ENCODE measurements at places on chromosomes 5 and 9. TPM values are rescaled to one million over a fixed set of nuclear protein-coding genes. Genes with fewer than 3 reads are reported as not detected.
A peak's percentile ranks its signal among the peaks of the same experiment; 100 is the strongest.

GLRA1 gene
- not detected for total RNA-seq

- no peak overlapping the region for H3K4me3 ChIP-seq
- DNase-seq: no peak
- peaks cover 15% of the 10 kb centered on the region for H3K4me1 ChIP-seq
- no peaks in the 10 kb centered on the region for H3K36me3 ChIP-seq
Observed at GRCh38 chr5:136677217-136677616, 311.9 kb upstream of the TRPC7 start.

GRCh38 chr9:115877852-115878438, 275.6 kb upstream of the PAPPA start:
- no peaks in the 10 kb centered on the region for H3K27me3 ChIP-seq
- H3K27ac ChIP-seq: no peak overlapping the region
- H3K36me3 ChIP-seq: no peaks in the 10 kb centered on the region
- H3K4me3 ChIP-seq: no peak overlapping the region

BARHL1 gene
- not detected for total RNA-seq

CDKN2B gene
- 1.8 TPM for total RNA-seq

GRCh38 chr9:123361731-123362510, 5.9 kb downstream of the CRB2 start:
- H3K36me3 ChIP-seq: no peaks in the 10 kb centered on the region
- peaks cover 73% of the 10 kb centered on the region for H3K4me1 ChIP-seq
- peak overlapping the region; percentile 98 for H3K27ac ChIP-seq
- DNase-seq: no peak
- no peaks in the 10 kb centered on the region for H3K27me3 ChIP-seq

NUTM2F gene
- not detected for total RNA-seq

MUSK gene
- total RNA-seq: not detected

DNA sequence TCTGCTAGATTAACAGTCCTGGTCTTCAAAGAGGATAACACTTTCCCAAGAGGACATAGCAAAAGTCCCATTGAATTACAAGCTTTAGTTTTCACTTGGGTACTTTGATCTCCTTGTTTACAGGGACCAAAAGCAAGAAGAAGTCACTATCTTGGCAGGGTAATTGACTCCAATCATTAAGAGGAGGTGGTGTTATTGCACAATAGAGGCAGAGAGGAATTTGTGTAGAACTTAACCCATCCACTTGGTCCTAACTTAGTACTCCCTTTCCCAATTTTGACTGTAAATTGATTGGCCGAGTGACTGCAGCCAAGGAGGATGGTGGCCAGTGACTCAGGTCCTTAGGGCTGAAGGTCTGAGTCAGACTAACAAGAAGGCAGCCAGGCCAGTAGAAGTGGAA, 9.3 kb upstream of the TRPC7 start:
- DNase-seq: no peak
- H3K36me3 ChIP-seq: no peaks in the 10 kb centered on the region
- no peaks in the 10 kb centered on the region for H3K4me1 ChIP-seq
- H3K27ac ChIP-seq: no peak overlapping the region
- no peak overlapping the region for H3K4me3 ChIP-seq

DNA sequence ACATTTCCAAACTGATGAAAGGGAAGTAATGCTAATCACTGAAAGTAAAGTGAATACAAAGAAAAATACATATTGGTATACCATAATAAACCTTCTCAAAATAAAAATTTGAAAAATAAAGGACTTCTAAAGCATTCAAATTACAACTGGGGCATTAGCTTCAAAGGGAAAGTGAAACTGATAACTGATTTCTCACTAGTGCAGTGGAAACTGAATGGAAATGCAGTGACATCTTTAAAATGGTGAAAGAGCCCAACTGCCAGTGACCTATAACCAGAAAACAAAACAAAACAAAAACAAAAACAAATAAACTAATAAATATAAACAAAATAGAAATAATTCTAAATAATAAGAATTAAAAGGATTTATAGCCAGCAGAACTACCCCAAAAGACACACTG, 297.5 kb upstream of the GRIN3A start:
- no peak overlapping the region for H3K27ac ChIP-seq
- H3K4me1 ChIP-seq: no peaks in the 10 kb centered on the region
- no peak overlapping the region for H3K4me3 ChIP-seq
- H3K36me3 ChIP-seq: no peaks in the 10 kb centered on the region

- H3K27ac ChIP-seq: no peak overlapping the region
- peaks cover 16% of the 10 kb centered on the region for H3K4me1 ChIP-seq
- no peak for DNase-seq
- no peak overlapping the region for H3K4me3 ChIP-seq
Observed at GRCh38 chr5:163727028-163727427, 221.6 kb downstream of the MAT2B start.

- H3K4me3 ChIP-seq: no peak within 1 kb of the TSS
- H3K27me3 ChIP-seq: no peaks in the 10 kb centered on the region
- H3K36me3 ChIP-seq: no peaks in the 10 kb centered on the region
Observed at GRCh38 chr5:139383275-139383992, at the start of gene SLC23A1. TSS of gene SLC23A1 (minus strand) at chr5:139383297. CDS start at chr5:139383253, 44 bp downstream.

- H3K27me3 ChIP-seq: no peaks in the 10 kb centered on the region
- no peak for DNase-seq
- peaks cover 7% of the 10 kb centered on the region for H3K4me1 ChIP-seq
- H3K36me3 ChIP-seq: no peaks in the 10 kb centered on the region
Observed at GRCh38 chr9:8604201-8604600, 804.6 kb upstream of the DMAC1 start.

- no peak for DNase-seq
- H3K4me1 ChIP-seq: no peaks in the 10 kb centered on the region
- H3K27me3 ChIP-seq: peaks cover 88% of the 10 kb centered on the region
- peak overlapping the region; percentile 33 for H3K4me3 ChIP-seq
- H3K36me3 ChIP-seq: no peaks in the 10 kb centered on the region
Observed at GRCh38 chr5:180648658-180649296, 623 bp downstream of the FLT4 start.

DNA sequence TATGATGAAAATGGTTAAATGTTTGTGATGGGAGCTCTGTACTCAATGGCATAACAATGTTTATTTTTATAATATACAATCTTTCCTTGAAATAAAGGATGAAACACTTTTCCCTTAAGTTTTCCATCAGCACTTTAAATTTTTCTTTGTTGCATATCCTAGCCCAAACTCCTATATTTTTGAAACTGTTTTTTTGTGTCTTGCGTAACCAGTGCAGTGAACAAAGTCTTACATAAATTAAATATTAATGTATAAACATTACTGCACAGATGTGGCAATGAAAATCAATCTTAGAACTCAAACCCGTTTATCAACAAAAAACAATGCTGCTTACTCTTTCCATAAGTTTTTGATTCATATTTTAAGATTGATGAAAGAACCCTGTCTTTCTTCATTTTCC, 34.1 kb upstream of the IL31RA start:
- H3K27ac ChIP-seq: no peak overlapping the region
- no peaks in the 10 kb centered on the region for H3K4me1 ChIP-seq

GRCh38 chr5:134451936-134452505, 40.3 kb upstream of the CDKN2AIPNL start:
- H3K36me3 ChIP-seq: no peaks in the 10 kb centered on the region
- no peak overlapping the region for H3K27ac ChIP-seq
- no peaks in the 10 kb centered on the region for H3K27me3 ChIP-seq
- DNase-seq: peak; percentile 85

PCDHA10 gene
- 11.3 TPM for total RNA-seq

ALDH7A1 gene
- total RNA-seq: 33.4 TPM

GRCh38 chr9:111427186-111427585, 57.0 kb downstream of the ECPAS start:
- no peaks in the 10 kb centered on the region for H3K4me1 ChIP-seq
- DNase-seq: no peak
- H3K36me3 ChIP-seq: peaks cover 45% of the 10 kb centered on the region
- no peak overlapping the region for H3K4me3 ChIP-seq
- no peak overlapping the region for H3K27ac ChIP-seq
- no peaks in the 10 kb centered on the region for H3K27me3 ChIP-seq

PRDM9 gene
- not detected for total RNA-seq

- DNase-seq: no peak
- H3K27me3 ChIP-seq: no peaks in the 10 kb centered on the region
- peaks cover 25% of the 10 kb centered on the region for H3K4me1 ChIP-seq
Observed at GRCh38 chr9:135211524-135211890, 124.0 kb downstream of the OLFM1 start.

GRCh38 chr9:100445161-100445902, 18.4 kb downstream of the MSANTD3 start:
- no peaks in the 10 kb centered on the region for H3K36me3 ChIP-seq
- peak overlapping the region; percentile 52 for H3K27ac ChIP-seq
- no peak for DNase-seq

PAPPA gene
- total RNA-seq: 0.80 TPM

SHOC1 gene
- not detected for total RNA-seq

GRCh38 chr9:26339796-26340195, 552.8 kb downstream of the CAAP1 start:
- no peak overlapping the region for H3K4me3 ChIP-seq
- DNase-seq: no peak
- H3K36me3 ChIP-seq: no peaks in the 10 kb centered on the region
- H3K27me3 ChIP-seq: no peaks in the 10 kb centered on the region
- H3K27ac ChIP-seq: no peak overlapping the region

DNA sequence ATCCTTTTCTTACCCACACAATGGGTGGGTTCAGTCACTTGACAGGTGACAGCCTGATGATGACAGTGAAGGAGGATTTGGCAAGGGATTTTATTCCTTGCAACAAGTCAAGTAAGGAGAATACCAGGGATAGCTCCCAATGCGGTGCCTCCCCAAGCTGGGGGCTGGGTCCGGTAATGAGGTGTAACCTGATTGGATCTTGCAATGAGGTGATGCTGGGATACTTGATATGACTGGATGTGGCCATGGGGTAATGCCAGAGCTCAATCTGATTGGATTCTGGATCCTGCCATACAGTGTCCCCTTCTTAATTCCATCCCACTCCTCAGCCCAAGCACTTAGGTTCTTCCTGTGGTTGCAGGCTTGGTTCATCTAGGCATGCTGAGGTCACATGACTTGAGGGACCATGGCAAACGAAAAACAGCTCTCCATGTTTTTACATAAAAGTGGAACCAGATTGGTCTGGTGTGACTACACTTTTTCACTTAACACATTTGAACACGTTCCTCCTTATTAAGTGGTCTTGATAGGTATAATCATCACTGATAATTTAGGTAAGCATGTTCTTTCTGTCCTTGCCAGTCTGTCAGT, 181.1 kb downstream of the PDZD2 start:
- no peaks in the 10 kb centered on the region for H3K4me1 ChIP-seq
- H3K36me3 ChIP-seq: no peaks in the 10 kb centered on the region
- DNase-seq: no peak

- H3K4me3 ChIP-seq: no peak overlapping the region
- H3K27ac ChIP-seq: no peak overlapping the region
- H3K27me3 ChIP-seq: no peaks in the 10 kb centered on the region
- H3K36me3 ChIP-seq: no peaks in the 10 kb centered on the region
- DNase-seq: no peak
- peaks cover 7% of the 10 kb centered on the region for H3K4me1 ChIP-seq
Observed at GRCh38 chr5:175826980-175827379, 44.4 kb upstream of the CPLX2 start.

DNA sequence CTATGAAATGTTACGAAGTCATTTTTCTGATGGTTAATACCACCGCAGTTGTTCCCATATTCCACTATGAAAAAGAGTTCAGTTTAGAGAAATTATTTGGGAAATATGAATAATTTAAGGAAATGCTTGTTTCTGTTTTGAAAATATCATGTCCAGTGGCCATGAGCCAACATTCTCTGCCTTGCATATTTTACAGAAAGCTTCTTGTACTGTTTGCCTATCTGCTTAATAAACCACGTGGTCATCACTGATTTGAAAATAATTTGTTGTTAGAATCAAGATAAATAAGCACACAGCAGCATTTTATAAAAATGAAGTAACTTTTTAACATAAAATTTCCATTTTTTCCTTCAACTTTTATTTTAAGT, 381.5 kb upstream of the CDH18 start:
- no peaks in the 10 kb centered on the region for H3K36me3 ChIP-seq
- H3K27ac ChIP-seq: no peak overlapping the region
- H3K27me3 ChIP-seq: no peaks in the 10 kb centered on the region
- DNase-seq: no peak

- DNase-seq: no peak
- H3K27ac ChIP-seq: no peak overlapping the region
- H3K27me3 ChIP-seq: no peaks in the 10 kb centered on the region
- H3K4me1 ChIP-seq: no peaks in the 10 kb centered on the region
- H3K36me3 ChIP-seq: no peaks in the 10 kb centered on the region
Observed at GRCh38 chr5:10660720-10661387, 97.0 kb downstream of the ANKRD33B start.

RBM27 gene
- 13.8 TPM for total RNA-seq

DNA sequence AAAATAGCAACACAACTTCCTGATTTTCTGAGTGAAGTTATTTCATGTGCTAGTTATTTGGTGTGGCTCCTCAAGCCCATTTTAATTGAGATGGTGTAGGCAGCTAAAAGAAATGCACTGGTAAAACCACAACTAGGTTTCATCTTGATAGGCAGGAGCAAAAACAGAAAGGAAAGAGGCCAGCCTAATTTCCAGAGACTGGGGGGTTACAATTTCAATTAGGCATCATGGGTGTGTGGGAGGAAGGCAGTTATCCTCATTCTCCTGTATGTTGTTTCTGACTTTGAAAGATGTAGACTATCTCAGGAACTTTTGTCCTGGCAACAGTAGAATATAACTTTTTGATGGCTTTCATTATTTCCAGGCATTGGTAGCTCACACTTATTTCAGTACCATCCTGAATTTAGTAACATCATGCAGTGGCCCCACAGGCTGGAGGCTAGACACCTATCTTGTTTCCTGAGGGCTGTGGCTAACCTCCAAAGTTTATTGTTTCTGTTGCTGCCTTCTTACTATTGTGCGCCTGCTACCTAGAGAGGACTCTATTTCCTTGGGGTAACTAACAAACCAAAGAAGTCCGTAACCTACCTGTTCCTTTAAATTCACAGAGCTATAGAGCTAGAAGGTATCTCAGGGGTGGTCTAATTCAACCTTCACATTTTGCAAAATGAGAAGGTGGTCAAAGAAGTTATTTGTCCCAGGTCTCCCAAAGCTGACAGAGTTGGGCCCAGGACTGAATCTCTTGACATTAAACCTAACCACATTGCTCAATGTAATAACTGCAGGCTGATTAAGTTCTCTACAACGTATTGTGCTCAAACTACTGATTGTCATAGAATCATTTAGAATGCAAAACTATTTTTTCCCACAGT, 42.4 kb downstream of the FYB1 start:
- H3K27me3 ChIP-seq: no peaks in the 10 kb centered on the region
- H3K4me1 ChIP-seq: no peaks in the 10 kb centered on the region
- H3K4me3 ChIP-seq: no peak overlapping the region
- DNase-seq: no peak
- H3K27ac ChIP-seq: no peak overlapping the region

DNA sequence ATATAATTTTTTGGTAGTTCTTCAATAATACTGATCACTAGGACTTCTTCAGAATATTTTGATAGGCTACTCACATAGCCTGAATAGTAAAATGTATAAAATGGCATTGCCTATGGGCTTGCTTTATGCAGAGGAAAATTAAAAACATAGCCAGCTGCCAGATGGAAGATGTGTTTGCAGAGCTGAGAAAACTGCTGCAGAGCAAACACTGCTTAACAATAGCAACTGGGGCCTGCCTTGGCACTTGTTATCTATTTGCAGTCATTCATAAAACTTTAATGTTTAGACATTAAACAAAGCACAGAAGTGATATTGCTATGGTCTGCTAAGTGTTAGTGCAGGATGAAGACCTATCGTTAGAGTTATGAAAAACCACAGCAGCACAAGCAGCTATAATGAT, 151.5 kb upstream of the SMC2 start:
- H3K27ac ChIP-seq: no peak overlapping the region
- no peaks in the 10 kb centered on the region for H3K4me1 ChIP-seq
- no peak for DNase-seq
- H3K4me3 ChIP-seq: no peak overlapping the region
- no peaks in the 10 kb centered on the region for H3K27me3 ChIP-seq

FOXI1 gene
- total RNA-seq: not detected

GRCh38 chr5:147407094-147407681, 102.7 kb downstream of the DPYSL3 start:
- no peaks in the 10 kb centered on the region for H3K36me3 ChIP-seq
- H3K4me3 ChIP-seq: no peak overlapping the region
